ENCODE measurements at places on chromosomes 16 and 17.
A peak's percentile ranks its signal among the peaks of the same experiment; 100 is the strongest.

- DNase-seq = peak; percentile 9
These were observed 751 bp downstream of the DCAF7 start for GRCh38 chr17:63550817-63551639.

GRCh38 chr17:15273141-15273793 lies 8.1 kb upstream of the PMP22 start:
- no peak for DNase-seq

- DNase-seq = no peak
These were observed 28.2 kb downstream of the SF3B3 start for GRCh38 chr16:70551788-70552187.

GRCh38 chr17:77509599-77509998 lies 368.8 kb downstream of the SEC14L1 start:
- DNase-seq = no peak

GRCh38 chr17:51630101-51630671 lies 369.8 kb downstream of the UTP18 start:
- DNase-seq = no peak

- no peak for DNase-seq
These were observed 594 bp upstream of the CARHSP1 start for GRCh38 chr16:8869212-8869987.

DNA sequence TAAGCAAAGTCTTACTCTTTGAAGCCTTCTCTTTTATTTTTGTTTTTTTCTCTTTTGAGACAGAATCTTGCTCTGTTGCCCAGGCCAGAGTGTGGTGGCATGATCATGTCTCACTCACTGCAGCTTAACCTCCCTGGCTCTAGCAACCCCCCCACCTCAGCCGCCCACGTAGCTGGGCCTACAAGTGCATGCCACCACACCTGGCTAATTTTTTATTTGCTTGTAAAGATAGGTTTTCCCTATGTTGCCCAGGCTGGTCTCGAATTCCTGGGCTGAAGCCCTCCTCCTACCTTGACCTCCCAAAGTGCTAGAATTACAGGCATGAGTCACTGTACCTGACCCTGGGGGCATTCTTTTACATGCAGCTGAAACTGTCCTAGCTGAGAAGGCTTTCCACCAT lies 154.7 kb downstream of the PRKCB start:
- no peak for DNase-seq

DNA sequence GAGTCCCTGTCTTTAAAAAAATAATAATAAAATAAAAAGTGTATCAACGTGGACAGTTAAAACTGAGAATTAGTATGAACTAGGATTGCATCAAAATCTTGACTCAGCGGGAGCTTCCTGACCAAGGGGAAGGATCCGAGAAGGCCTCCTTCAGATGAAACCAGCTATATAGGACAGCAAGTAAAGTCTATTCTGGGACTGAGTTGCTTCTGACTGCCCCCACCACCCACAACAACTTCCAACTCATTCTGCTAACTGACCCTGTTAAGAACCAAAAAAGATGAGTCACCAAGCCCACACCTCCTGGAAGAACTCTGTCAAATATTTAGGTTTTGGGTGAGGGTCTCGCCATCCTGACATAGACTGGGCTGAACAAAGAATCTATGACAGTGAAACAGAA lies 24.9 kb downstream of the MPP3 start:
- no peak for DNase-seq

GRCh38 chr16:67451061-67451703 lies 20.3 kb downstream of the HSD11B2 start:
- no peak for DNase-seq

DNA sequence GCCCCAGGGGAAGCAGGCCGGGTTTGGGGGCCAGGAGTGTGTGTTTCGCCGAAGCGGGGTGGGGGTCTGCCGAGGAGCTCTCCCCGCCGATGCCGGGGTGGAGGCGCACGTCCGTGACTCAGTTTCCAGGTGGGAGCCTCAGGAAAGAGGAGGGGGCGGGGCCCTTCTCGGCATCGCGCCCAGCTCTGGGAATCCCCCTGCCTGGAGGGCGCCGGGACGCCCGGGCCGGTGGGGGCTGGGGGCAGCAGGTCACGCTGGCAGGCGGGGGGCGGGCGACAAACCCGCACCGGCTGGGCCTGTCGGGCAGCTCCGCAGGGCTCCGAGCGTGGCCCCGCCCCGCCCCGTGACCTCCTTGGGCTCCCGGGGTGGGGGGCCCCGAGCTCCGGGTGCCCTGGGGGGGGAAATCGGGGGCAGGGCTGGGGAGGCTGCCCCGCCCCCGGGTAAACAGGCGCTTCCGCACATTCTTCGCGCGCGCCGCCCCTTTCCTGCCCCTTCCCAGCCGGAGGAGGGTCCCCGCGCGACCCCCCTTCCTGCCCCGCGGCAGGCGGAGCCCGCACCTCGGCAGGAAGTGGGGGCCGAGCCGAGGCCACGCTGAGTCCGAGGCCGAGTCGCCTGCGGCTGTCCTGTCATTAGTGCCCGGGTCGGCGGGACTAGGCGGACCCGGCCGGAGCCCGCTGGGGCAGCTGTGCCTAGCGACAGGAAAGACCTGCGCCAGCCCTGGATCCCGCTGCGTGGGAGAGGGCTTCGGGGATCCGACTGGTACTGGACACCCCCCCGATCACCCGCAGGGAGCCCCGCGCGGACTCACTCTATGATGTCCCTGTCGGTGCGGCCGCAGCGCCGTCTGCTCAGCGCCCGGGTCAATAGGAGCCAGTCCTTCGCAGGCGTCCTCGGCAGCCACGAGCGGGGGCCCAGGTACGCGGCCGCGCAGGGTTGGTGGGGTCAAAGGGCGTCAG lies 9.3 kb downstream of the RIPOR1 start:
- peak; percentile 58 for DNase-seq

DNA sequence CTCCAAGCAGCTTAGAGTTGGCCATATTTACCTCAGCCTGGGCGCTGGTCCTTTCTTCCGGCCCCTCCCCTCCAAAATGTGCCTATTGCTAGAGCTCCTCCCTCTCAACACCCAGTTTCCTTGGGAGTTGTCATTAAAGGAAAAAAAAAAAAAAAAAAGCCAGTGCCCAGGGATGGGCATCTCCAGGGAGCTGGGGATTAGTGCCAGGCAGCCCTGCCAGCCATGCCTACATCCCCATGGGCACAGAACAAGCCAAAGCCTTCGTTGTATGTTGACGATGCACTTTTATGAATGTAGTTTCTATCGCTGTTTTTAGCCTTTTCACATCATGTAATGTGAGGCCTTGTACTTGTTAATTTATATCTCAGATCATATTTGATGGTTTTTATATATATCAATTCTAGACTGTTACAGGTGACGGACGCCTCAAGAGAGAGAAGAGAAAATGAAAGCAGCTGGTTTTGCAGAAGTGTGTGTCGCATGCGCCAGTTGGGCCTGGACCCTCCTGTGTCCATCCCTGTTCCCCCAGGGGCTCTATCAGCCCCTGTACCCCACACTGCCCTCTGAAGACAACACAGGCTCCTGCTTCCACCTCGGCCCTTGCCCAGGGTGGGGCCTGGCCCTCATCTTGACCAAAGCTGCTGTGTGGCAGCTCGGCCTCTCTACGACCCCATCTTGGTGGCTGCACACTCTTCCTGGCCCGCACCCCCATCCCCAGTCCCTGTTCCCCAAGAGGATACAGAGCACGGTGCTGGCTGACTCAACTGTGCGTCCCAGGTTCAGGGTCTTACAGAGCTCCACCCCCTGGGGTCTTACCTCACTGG lies 4.8 kb downstream of the LIMD2 start:
- DNase-seq = no peak

DNA sequence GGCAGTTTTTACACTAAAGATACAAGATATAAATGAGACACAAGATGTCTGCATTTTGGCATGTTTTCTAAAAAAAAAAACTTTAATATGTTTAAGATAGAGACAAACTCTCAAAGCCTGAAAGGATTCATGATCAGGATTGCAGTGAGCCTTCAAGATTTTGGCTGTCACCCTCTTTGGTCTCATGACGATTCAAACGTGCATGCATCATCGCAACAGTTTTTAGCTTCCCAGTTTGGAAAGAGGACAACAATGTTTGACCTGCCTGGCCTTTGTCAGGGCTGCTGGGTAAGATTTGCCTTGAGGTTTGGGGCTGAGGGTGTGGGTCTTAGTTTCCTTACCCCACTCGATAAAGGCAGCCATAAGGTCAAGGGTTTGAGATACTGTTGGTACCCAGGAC lies 134.1 kb downstream of the RGS9 start:
- no peak for DNase-seq

- no peak for DNase-seq
These were observed 25.3 kb downstream of the CDK5RAP3 start for GRCh38 chr17:47996201-47996600.

- DNase-seq = no peak
These were observed 476.2 kb downstream of the HAPSTR1 start for GRCh38 chr16:9567666-9568065.

DNA sequence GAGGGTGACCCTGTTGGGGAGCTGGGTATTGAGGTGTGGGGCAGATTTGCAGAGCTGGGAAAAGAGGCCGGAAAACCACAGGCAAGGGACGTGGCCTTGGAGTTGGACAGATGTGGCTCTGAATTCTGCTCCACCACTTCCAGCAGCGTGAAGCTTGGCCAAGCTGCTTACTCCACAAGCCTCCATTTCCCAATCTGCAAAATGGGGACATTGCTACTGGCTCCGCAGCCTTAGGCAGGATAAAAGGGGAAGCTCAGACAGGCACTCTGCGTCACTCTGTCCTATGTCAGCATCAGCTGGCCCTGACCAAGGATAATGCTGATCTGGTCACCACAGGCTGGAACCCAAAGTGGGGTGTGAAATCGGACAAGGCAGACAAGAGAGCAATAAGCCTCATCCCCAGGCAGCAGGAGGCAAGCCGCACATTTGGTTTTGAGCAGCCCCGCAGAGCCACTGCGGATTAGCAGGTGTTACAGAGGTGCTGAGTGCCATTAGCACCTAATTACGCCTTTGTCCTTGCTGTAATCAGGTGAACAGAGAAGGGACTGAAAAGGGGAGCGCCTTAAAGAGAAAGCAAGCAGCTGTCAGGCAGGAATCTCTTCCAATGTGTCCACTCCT lies 54.8 kb downstream of the SDK2 start:
- DNase-seq = no peak

DNA sequence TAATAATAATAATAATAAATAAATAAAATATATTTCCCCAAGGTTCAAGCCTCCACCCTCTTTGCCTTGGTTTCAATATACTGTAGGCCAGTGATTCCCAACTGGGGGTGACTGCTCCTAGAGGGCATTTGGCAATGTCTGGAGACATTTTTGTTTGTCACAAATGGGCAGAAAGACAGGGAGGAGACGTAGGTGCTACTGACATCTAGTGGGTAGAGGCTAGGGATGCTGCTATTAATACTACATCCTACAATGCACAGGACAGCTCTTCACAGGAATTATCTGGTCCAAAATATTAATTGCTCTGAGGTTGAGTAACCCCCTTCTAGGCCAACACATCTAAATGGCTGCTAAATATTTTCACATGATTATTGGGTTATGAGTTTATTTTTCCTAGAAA lies 12.8 kb upstream of the PRR14 start:
- DNase-seq = no peak

GRCh38 chr17:34171245-34171818 lies 83.8 kb upstream of the CCL2 start:
- peak; percentile 40 for DNase-seq

DNA sequence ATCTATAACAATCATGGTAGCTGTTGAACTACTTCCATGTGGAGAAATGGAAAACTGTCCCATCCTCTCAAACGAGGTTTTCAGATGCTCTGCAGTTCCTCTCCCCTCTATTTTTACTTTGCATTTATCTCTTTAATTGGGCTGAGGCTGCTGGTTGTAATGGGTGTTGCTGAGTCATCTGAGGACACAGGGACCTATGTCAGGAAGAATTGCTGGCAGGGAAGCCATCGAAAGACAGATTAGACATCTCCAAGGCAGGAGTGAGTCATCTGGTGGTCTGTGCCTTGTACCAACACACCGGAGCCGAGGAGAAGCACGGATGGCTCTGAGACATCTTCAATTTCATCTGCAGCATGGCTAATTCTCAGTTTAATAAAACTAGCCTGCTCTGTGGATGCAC lies 394.5 kb downstream of the GRIN2A start:
- DNase-seq = no peak

GRCh38 chr17:79796444-79796762 lies 474 bp downstream of the CBX8 start:
- DNase-seq = no peak

Measured in stimulated activated CD4-positive, alpha-beta T cell treated with anti-CD3 and anti-CD28 coated beads, Interleukin-4, amount 100 ng/mL, for 1 hour (primary cell).